ENCODE measurements at places on chromosomes 3 and 15.

DNA sequence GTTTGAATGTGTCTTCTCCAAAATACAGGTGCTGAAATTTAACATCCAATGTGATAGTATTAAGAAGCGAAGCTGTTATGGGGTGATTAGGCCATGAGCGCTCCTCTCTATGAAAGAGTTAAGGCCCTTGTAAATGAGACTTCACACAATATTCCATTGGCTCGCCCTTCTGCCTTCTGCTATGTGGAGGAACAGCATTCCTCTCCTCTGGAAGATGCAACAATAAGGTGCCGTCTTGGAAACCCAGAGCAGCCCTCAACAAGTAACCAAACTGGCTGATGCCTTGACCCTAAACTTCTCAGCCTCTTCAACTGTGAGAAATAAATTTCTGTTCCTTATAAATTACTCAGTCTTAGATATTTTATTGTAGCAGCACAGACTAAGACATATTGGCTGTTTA lies 874.6 kb downstream of the ROBO1 start:
- no peak for DNase-seq

DNA sequence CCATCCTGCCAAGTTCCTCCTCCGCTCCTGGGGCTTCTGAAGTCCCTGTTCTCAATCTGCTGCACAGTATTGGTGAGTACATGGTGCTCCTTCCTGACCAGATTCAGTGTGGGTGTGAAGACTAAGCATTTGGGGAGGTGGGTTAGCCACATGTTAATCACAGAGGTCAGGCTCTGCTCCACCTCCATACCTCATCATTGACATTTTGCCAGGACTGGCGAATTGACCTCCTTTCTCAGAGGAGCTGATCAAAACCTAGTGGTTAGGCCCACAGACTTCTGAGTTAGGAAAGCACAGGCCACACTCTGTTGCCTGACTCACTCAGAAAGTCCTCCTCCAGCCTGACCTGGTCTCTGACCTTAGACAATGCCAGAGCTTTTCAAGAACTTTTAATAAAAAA lies 8.4 kb upstream of the RPS17 start:
- no peak for DNase-seq

DNA sequence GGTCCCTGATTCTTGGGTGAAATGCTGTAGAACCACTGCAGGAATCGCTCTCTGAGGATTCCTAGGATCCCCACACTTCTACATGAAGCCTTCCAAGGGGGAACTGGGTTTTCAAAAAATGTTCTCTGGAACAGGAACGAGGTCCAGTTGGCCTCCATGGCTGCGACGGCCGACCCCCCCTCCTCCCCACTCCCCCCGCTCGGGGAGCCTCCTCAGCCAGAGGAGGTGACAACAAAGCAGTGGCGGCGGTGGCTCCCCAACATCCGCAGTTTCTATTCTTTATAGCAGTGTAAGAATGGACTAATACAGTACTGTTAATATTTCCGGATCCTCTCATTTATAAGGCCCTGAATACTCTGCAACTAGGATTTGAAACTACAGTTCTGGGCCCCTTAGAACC lies 84.0 kb upstream of the PLAAT1 start:
- no peak for DNase-seq

DNA sequence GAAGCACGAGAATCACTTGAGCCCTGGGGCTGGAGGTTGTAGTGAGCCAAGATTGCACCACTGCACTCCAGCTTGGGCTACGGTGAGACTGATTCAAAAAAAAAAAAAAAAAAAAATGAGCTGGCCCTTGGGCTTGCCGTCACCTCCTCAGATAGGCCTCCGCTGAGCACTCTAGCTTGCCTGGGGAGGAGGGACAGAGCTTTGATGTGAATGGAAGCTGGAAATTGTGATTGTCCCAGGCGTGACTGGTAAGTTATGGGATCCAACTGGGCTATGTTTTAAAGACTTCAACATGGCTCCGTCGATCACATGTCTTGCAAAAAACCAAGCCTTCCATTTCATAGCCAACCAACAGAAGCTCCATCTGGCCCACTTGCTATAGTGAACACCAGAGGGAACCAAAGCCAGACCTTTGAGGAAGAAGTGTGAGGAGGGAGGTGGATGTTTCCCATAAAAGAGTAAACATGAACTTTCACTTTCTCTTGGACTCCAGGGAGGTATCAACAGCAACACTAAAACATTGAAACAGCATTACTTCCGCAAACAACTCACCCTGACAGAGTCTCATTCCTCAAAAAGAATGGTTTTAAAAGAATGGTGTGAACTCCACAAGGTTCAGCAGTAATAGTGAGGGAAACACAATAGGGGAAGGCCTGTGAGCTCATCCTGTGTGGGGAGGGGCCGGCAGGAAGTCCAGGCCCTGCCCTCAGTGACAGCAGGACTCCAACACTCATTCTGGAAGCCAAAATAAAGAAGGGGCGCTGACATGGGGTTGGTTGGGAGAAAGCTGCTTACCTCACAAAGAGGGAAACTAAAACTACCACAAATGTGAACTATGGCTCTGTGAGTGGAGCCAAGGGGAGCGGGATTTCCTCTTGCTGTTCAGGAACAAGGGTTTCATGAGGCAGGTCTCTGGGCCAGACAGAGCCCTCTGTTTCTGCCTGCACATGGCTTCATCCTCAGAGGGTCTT lies 59.2 kb upstream of the IL12A start:
- DNase-seq: peak; percentile 19

GRCh38 chr15:87547470-87548181 lies 708.9 kb downstream of the NTRK3 start:
- no peak for DNase-seq

DNA sequence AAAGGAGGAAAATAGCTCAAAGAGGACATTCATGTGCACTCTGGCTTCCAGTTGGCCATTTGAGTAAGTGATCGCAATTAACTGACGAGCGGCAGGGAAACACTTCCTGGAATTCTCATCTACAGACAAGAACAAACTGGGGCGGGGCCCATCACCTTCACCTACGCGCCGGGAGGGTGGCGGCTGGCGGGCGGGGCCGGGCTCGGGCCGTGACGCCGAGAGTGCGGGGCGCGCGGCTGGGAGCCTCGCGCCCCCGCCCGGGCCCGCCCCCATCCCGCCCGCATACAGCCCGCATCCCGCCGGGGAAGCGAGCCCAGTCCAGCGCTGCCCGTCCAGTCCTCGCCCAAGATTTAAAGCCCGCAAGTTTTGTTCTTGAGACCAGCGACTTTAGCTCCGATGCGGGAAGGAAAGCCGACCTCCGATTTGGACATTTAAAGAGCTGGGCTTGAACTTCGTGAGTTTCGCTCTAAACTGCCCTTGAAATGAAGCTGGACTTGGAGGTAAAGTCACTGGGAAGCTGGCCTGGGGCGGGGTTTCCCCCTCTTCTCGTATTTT lies at the start of gene B3GNT5:
Gene B3GNT5, plus strand, starts transcription at position 281 of the 555 bp plus-strand sequence. CDS start 16,546 bp downstream, outside the sequence.
- no peak for DNase-seq

- no peak for DNase-seq
These were observed 25.8 kb downstream of the KLHL6 start for GRCh38 chr3:183529717-183530116.

- peak; percentile 21 for DNase-seq
These were observed 73.8 kb upstream of the HEG1 start for GRCh38 chr3:125129512-125129997.

DNA sequence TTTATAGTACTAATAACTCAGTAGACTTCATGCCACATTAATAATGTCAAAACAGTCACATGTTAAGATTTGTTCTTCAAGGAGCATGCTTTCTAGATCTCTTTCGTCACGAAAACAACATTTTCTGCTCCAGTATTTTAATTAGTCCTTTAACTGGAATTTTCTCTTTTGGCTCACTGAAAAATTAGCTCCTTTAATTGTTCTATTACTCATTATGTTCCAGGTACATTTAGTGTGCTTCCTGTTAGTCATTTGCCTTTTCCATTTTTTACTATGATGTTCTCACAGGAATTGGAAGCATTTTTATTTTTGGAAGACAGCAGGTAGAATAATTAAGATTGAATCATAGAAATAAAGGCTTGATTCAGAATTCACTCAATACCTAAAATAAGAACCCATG lies 111.2 kb downstream of the SLC9A9 start:
- DNase-seq: no peak

DNA sequence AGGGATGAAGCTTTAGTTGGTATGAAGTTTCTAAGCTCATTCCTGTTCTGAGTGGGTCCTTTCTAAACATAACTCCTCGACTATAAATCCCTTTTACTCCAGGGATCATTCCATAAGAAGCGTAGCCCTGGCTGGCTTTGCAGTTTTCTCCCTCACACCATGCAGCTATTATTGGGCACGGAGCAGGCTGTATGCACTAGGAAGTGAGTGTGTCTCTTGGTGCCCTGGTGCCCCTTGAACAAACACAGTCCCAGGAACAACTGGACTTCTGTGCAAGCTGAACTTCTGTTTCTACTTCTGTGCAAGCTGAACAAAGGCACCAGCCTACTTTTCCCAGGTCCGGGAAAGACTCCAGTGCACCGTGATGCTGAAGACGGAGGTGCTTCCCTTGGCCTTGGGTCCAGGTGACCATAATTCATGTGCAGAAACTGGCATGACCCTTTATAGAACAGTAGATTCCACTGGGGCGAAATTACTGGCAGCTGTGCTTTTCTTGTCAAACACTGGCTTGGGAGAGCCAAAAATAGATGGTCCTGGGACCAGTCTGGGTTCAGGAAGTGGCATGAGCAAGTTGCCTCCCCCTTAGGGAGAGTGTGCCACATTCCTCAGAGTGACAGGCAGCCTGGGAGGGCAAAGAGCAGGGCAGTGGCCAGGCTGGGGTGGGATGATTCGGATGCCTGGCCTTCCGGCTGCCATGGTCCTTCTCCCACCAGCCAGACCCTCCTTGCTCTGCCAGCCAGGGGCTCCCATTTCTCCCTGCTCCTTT lies 127.2 kb downstream of the SLCO3A1 start:
- no peak for DNase-seq

- no peak for DNase-seq
These were observed 113.5 kb upstream of the IL12A start for GRCh38 chr3:159875116-159875515.

DNA sequence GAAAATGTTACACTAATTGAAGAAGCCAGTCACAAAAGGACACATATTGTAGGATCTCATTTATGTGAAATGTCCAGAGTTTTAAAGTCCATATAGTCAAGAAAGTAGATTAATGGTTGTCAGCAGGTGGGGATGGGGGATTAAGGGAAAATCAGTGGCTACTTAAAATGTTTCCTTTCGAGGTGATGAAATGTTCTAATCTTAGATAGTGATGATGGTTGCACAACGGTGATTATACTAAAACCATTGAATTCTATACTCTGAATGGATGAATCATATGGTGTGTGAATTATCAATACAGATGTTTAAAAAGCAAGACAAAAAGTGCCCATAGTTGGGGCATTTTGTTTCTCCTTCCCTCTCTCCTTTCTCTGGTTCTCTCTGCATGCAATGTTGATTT lies 164.6 kb downstream of the ATG7 start:
- DNase-seq: no peak

GRCh38 chr3:40741729-40742128 lies 217.0 kb downstream of the ZNF621 start:
- peak; percentile 19 for DNase-seq

GRCh38 chr3:68403741-68404140 lies 528.6 kb downstream of the TAFA4 start:
- no peak for DNase-seq

DNA sequence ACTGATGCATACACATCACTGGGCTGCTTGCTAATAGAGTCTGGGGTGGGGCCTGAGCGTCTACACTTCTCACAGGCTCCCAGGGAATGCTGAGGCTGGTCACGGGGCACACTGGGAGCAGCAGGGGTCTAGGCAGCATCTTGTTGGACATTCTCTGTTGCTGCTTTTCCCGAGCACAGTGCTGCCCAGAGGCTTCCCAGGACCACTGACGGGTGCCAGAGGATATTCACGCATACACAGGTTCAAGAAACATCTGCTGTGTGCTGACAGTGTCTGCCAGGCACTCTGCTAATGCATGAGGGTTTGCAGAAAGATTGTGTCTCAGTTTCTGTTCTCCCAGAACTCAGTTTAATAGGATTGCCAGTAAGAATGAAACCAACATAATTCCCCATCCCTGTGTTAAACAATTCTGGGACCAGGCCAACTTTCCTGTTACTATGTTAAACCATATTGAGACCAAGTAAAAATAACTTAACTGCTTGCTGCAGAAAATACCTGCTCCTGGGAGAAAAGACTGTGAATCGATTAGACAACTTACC lies 23.9 kb upstream of the BCL2L10 start:
- DNase-seq: peak; percentile 25

DNA sequence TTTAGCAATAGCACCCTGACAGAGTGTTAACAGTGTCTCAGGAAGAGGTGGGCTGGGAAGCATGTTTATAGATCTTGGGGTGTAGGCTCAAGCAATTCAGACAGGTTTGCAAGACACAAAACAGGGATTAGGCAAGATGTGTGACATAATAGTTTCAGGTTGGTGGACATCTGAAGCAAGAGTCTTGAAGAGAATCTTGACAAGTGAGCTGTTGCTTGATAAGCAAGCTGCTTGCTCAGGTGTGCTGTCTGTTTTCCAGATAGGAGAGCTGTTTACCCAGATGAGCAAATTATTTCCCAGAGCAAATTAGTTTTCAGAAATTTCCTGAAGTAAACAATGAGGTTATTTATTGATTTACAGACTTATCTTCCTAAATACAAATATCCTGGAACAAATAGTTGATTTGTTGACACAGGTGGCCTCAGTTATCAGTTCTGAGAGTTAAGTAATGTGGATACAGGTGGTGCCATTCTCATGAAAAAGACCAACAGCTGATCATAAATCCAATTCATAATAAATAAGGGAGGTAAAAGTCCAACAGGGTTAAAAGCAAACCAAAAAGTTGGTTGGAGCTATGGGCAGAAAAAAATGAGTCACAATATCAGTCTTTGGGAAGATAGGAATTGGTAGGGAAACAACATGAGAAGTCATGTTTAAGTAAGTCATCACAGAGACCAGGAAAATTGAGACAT lies 437.3 kb downstream of the TBL1XR1 start:
- no peak for DNase-seq

GRCh38 chr15:64751464-64751863 lies 23.9 kb downstream of the RBPMS2 start:
- DNase-seq: no peak

GRCh38 chr15:61828008-61828407 lies 232.2 kb downstream of the VPS13C start:
- no peak for DNase-seq

GRCh38 chr3:78116874-78117273 lies 1077.0 kb downstream of the ROBO2 start:
- DNase-seq: no peak
